ENCODE measurements at places on chromosomes 11 and 22.

- no peak for DNase-seq
Measured at GRCh38 chr11:31757260-31757835, 53.8 kb downstream of the PAX6 start.

GRCh38 chr22:41672780-41673509 is 15.7 kb downstream of the SNU13 start:
- no peak for DNase-seq

GRCh38 chr22:45225732-45226502 is 14.8 kb downstream of the KIAA0930 start:
- DNase-seq = no peak

GRCh38 chr22:22753526-22754267 is 109.3 kb downstream of the GGTLC2 start:
- peak; percentile 73 for DNase-seq

Measured in stimulated activated CD4-positive, alpha-beta T cell treated with anti-CD3 and anti-CD28 coated beads, Interleukin-2, amount 100 ng/mL, for 48 hours (primary cell).